ENCODE measurements at places on chromosomes 16 and 17.

DNA sequence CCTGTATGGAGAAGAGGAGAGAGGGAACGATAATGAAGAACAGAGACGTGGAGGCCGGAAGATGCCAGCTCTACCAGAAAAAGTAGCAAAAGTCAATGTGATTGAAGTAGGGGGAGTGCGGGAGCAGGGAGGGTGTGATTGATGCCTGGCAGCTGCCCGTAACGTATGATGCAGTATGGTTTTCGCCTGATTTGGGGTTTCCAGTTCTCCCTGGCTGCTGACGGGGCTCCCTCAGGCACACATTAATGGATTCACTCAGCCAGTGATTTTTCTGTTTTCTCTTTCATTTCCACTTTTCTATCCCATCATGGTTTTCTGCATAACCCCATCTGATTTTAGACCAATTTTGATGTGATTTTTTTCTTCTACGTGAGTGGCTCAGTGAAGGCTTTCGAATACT, 62.1 kb downstream of the PRKCA start:
- no peak for DNase-seq

DNA sequence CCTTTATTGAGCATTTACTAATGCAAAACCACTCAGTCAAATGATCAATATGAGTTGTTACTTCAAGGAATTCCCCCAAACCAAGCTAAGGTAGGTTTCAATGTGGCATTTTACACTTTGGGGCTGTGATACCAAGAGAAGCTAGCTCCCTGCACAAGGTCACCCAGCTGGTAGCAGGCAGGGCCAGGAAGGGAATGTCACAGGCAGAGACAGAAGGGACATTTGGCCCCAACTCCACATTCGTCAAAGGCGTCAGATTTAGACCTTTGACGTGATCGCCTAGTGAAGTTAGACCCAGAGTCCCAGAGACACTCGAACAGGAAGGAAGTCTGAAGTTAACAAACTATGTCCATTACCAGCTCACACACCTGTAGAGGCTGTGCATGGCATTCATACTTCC, 5.5 kb upstream of the SMG1 start:
- no peak for DNase-seq

DNA sequence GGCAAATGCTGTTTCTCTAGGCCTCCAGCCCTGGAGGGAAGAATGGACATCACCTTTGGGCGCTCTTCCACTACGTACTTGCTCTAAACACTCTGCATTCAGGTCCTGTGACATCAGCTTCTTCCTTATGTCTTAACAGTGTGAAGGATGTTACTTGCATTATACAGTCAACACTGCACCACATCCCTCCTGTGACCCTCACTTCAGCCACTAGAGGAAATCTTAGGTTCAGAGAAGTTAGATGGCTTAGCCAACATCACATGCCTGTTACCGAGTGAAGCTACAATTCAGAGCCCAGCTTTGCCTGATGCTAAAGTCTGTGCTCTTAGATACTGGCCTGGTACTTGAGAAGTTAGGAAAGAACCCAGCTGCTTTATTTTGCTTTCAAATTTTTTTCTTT, 18.3 kb downstream of the UBFD1 start:
- no peak for DNase-seq

DNA sequence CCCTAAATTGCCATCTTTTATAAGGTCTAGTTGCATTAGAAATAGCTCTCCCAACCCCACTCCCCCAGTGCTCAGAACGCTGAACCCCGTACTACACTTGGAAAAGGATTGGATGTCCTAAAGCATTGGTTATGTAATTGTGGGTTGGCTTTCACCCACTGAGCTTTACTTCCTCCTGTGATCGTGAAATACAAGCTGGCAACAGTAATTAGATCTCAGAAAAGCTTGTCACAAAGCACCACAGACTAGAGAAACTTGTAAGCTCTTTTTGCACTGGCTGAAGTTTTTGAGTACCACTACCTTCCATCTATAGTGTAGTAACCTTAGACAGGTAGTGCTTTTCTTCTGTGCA, 54.4 kb downstream of the SIAH1 start:
- no peak for DNase-seq

- no peak for DNase-seq
Measured at GRCh38 chr16:8649829-8650554, 24.4 kb upstream of the ABAT start.

- DNase-seq, result no peak
Measured at GRCh38 chr17:40028595-40028994, 13.4 kb downstream of the CSF3 start.

DNA sequence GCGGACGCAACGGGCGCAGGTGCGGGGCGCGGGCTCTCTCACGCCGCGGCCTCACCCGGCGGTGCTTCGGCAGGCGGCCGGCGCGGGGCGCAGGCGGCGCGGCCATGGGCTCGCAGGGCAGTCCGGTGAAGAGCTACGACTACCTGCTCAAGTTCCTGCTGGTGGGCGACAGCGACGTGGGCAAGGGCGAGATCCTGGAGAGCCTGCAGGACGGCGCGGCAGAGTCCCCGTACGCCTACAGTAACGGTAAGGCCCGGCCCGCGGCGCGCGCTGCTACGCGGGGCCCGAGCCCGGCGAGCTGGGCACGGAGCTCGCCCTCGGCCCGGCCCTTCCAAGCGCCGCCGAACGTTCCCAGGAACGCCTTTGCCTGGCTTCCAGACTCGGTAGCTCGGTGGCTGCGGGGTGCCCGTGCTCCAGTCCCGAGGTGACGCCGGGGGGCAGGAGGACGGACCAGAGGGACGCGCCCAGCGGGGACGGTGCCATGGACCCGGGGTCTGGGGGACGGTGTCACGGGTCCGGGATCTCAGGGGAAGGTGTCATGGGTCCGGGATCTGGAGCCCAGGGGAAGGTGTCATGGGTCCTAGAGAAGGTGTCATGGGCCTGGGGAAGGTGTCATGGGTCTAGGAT, 435 bp downstream of the RAB40C start:
- no peak for DNase-seq

DNA sequence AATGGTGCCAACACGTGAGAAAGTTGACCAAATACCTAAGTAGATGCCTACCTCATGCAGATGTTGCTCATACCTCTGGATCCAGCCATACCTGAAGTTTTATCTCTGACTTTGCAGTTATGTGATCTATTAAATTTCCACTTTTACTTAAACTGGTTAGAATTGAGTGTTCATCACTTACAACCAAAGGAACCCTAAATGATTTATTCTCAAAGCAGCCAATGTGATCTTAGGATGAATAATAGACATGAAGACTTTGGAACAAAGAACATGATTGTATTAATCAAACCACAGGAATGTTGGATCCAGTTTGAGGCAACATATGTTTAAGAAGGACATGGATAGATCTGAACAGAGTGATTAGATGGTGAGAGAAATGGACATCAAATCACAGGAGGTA, 68.7 kb downstream of the IRX6 start:
- no peak for DNase-seq

DNA sequence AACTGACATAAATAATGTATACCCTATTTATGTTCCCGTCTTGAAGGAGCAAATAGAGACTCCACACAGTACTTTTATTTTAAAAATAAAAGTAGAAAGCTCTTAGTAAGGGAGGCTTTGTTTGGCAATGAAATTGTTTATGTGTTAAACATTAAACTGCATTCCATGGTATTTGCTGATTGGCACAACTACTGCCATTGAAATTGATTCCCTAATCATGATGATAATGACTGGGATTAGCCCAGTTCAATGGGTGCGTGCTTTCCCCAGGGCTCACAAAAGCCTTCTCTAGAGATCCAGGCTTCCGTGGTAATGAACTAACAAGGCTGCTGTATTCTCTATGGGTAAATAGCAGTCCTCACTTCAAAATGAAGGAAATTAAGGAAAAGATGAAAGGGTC, 67.5 kb downstream of the GPRC5B start:
- DNase-seq, result no peak

DNA sequence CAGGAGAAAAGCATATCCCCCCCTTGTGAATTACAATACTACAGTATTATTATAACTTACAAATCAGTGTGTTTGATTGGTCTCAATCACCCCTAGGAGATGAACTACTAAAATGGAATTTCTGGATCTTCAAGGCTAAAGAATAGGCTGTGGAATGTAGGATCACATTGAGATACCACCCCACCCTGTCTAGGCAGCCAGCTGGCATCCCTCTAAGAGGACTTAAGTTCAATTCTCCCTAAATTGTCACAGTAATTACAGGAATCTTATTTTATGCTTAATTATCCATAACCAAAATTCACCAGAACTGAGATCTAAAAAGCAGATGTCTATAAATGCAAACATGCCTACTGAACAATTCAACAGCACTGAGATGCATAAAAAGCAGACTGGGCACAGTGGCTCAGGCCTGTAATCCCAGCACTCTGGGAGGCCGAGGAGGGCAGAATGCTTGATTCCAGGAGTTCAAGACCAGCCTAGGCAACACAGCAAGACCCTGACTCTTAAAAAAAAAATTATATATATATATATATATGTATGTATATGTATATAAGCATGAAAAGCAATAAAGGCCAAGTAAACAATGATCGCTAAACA, 12.0 kb downstream of the AP1G1 start:
- no peak for DNase-seq

DNA sequence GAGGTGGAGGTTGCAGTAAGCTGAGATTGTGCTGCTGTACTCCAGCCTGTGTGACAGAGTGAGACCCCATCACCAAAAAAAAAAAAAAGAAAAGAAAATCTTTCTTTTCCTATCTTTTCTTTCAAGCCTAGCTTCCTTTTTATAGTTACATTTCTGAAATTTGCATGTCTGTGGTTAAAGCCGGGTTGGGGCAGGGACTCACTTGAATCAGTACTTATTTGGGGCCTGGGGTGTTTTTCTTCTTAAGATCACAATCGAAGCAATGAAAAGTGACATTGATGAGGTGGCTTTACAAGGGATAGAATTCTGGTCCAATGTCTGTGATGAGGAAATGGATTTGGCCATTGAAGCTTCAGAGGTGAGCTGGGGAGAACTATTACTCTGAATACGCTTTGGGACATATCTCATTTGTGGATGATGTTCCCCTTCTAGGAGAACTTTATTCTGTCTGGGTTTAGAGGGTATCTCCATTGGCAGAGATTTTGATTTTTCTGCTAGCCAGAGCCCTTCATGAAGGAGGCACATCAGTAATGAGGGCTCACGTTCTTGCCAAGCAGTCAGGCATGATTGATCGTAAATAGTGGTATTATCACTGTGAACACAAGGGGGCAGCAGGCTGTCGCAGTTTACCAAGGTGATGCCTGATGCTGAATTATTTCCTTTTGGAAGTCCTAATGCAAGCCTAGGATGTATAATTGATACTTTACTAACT, 14.3 kb downstream of the KPNB1 start:
- DNase-seq, result peak; percentile 57

DNA sequence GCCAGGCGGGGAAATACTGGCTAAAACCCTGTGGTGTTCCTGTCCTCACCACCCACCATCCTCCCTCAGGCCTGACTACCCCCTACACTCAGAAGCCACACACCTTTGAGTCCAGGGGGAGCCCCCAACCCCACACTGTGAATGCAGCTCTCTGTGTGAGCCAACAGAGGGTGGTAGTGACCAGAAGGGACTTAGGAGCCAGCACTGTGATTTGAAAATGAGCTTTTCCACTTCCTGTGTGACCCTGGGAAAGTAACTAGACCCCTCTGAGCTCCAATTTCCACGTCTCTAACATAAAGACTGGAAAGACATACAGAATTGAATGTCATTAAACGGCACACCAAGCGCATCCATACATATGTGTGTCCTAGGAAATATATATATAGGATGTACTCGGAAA, 58.7 kb downstream of the SDK2 start:
- no peak for DNase-seq

DNA sequence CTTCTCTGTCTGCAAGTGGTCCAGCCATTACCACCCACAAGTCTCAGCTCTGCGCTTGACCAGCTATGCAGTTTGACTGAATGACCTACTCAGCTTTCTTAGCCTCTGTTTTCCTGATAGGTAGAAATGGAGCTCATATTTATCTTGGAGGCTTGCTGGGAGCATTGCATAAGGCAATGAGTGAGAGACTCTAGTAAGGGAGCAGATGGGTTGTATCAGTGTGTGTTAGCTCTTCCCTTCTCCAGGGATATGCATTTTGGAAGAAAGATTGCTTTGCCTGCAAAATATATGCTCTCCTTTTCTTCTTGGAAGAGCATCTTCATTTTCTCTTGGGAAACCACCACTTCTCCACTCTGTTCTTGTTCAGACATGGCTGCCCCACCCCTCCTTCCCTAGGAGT, 26.1 kb downstream of the DHRS7C start:
- no peak for DNase-seq

GRCh38 chr17:10844621-10845387, 6.9 kb upstream of the PIRT start:
- DNase-seq, result peak; percentile 57

DNA sequence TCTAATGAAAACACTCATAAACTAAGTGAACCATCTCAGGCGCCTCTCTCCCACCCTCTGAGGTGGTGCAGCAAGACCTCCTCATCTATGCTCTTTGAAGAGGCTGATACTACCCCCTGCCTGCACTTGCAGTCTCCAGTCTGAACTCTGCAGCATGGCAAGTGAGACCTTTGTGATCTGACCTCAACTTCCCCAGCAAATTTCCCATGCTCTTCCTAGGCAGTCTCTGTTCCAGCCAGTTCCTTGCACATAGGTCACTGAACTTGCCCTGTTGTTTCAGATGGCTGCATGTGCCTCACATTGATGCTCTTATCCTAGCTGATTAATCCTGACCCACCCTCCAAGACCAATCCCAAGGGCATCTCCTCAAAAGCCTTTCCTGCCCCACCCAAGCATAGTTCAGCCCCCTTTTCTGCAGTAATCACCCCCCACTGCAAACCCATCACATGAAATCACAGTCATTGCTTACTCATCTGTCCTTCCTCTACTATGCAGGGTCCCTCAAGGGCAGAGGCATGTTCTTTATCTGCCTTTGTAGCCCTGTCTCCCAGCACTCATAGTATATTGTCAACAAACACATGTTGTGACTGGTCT, 42.0 kb downstream of the TBX21 start:
- DNase-seq, result no peak

DNA sequence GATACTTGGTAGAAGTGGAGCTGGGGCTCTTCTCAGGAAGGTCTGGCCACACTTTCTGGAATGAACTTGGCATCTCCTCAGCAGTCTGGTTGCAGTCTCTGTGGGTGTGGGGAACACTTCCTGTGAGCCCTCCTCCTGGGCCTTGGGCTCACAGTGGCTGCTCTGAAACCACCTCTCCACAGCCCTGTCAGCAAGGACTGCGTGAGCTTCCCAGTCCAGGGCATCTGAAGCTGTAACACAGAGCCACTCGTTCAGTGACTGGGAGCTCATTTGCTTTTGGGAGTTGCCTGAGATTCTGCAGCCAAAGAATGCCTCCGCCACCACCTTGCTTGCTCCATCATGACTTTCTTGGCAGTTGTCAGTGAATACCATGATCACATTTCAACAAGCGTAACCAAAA, 60.0 kb downstream of the CLEC16A start:
- no peak for DNase-seq

- peak; percentile 61 for DNase-seq
Measured at GRCh38 chr16:85390511-85391174, 222.5 kb upstream of the GSE1 start.

GRCh38 chr17:82935966-82936767, 96.3 kb upstream of the ZNF750 start:
- DNase-seq, result no peak

GRCh38 chr16:79867425-79867997, 267.0 kb upstream of the MAF start:
- DNase-seq, result no peak

Measured in RPMI8226 (cell line).